Type B pancreatic cell (in vitro differentiated cells): ENCODE measurements at places on chromosomes 2 and 18.

DNA sequence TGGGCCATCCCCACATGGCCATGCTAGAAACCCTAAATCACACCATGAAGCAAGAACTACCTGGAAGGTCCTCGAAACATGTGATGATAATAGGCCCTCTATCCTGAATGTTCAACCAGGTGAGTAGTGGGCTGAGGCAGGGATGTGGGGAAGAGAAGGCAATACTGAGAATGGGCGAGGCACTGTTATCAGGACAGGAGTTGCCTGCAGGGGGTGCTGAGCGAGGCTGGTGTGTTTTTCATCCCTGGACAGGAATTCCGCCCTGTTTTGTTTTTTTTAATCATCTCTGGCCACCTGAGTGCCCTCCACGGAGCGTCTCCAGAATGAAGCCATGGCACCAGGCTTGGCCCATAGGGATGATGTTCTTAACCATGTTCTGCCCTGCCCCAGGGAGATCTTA lies 103.0 kb upstream of the SOX11 start:
- no peak for DNase-seq

DNA sequence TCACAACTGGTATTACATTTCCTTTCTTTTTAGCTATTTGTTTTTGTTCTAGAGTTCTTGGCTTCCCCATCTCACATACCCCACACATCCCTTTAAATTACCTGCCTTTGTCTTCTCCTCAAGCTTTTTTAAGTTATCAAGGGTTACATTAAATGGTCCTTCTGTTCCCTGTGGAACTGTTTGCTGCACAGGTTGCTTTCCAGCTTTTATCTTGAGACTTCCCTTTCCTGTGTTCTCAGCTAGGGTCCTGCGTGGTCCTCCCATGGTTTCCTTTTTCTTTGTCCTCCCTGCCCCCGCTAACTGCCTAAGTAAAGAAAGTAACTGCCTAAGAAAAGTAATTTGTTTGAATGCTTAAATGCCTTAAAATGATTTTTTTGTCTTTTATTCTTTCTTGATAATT lies 66.8 kb downstream of the EPB41L5 start:
- no peak for DNase-seq

- DNase-seq: no peak
Measured at GRCh38 chr2:69545477-69545932, 98.0 kb downstream of the AAK1 start.

- no peak for DNase-seq
Measured at GRCh38 chr2:191666226-191666625, 11.7 kb upstream of the NABP1 start.

GRCh38 chr2:31997653-31998052 lies 13.2 kb downstream of the MEMO1 start:
- DNase-seq: no peak
